Trophoblast cell (in vitro differentiated cells and primary cell): ENCODE measurements at places on chromosomes 6 and 20.
A peak's percentile ranks its signal among the peaks of the same experiment; 100 is the strongest.

- no peak for DNase-seq
Observed at GRCh38 chr20:3510110-3510509, 39.3 kb downstream of the ATRN start.

- DNase-seq = no peak
Observed at GRCh38 chr6:111802720-111803330, 70.4 kb downstream of the FYN start.

- DNase-seq = peak; percentile 78
Observed at GRCh38 chr6:158213925-158214674, 46.0 kb downstream of the GTF2H5 start.

DNA sequence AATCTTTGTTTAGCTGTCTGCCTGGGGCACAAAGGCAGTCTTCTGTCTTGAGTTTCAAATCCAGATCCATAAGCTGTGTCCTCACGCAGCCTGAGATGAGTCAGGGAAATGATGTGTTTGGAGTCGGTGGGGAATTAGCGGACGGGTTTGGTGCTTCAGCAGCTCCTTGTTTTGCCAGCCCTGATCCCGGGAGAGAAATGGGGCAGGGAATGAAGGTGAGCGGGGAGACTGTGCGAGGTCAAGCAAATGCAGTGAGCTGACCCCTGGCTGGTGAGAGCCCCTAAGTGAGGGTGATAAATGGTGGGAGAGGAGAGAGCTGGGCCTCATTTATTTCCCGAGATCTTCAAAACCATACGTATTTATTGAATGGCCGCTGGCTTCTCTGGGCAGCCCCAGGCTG, 21.6 kb downstream of the DUSP22 start:
- no peak for DNase-seq

DNA sequence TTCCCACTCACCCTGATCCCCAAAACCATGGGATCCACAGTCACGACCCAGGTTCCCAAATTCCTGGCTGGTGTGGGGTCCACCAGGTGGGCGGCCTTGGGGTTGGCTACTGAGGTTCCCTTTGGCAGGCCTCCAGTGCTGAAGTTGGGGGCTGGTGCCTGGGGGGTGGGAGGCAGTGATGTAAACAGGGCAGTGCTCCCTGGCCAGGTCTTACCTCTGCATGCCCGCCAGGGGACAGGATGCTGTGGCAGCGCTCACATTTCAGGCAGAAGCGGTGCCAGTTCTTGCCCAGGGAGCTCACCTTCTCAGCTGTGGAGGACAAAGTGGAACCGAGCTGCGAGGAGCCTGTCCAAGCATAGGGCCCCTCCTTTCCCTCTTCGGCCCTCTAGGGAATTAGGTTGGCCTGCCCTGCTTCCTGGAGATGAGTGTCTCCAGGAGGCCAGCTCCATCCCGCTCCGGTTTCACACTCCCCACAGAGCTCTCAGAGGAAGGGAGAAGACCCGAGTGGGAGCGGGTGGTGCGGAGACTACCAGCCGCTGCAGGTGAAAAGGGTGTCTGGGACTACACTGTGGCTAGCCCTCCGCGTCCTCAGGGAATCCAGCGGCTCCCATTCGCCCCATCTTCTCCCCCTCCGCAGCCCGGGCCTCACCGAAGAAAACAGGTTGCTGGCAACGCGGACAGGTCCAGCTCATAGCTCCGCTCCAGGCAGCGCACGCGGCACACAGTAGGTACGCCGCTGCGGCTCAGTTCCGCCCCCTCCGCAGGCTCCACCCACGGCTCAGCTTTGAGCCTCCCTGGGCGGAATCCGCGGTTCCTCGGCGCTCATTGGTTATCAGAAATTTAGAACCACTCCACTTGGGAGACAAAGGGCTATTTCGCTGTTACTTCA, at the start of gene CRIP3:
Gene CRIP3 (minus strand): TSS at position 726 of the 889 bp plus-strand sequence. CDS start 34 bp downstream, at position 692.
- no peak for DNase-seq

DNA sequence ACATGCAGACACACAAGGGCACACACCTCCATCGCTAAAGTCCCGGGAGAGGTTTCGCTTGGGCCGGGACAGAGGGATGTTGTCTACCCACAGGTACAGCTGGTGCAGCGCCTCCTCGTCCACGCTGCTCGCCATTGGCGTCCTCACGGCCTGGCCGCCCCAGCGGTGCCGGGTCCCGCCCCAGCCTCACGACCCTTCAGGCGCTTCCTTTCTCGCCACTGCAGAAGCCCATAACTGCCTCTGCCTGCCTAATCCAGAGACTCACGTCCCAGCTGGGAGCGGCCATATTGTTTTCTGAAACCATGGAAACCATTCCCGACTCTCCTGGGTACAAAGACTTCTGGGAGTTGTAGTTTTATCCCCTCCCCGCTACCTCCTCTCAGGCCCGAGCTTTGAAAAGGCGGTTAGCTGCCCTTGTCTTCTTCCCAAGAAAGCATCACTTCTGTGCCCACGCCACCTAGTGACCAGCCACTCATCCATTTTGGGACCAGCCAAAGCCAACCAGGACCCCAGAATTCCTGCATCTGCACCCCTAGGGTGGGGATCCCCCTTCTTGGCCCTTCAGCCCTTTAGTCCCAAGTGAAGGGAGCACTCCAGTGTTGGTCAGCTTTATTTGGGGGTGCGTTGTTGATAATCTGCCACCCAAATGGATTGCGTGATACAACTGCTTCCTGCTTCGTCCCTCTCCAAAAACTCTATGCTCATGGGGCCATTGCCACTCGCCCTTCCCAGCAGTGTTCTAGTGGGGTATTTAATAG, at the start of gene SPEF1:
Gene SPEF1 (minus strand): TSS at position 296 of the 758 bp plus-strand sequence. CDS start 161 bp downstream, at position 135.
- peak; percentile 85 for DNase-seq

DNA sequence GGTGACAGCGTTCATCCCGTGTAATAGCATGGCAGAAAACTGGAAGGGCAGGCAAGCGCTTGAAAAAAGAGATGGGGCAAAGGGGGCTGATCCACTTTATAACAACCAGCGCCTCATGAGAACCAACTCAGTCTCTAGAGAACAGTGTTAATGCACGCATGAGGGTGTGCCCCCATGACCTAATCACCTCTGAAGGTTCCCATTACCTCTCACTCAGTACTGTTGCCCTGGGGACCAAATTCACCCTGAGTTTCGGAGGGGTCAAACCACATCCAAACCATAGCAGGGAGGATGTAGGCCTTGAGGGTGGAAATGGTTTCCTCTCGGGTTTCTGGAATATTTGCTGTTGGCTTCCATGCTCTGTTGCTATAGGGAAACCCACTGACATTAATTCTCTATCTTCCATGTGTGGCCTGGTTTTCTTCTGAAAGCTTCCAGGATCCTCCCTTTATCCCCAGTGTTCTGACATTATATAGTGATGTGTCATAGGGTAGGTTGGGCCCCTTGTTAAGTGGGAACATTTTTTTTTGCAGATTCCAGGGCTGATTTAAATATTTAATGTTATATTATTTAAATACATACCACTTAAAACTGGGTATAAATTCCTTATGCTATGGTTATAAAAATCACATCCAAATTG, 65.2 kb downstream of the PPP1R14C start:
- DNase-seq = no peak

GRCh38 chr20:33423141-33423834, 20.3 kb downstream of the SNTA1 start:
- DNase-seq = no peak

- DNase-seq = no peak
Observed at GRCh38 chr6:103893141-103893581, 966.6 kb downstream of the HACE1 start.

DNA sequence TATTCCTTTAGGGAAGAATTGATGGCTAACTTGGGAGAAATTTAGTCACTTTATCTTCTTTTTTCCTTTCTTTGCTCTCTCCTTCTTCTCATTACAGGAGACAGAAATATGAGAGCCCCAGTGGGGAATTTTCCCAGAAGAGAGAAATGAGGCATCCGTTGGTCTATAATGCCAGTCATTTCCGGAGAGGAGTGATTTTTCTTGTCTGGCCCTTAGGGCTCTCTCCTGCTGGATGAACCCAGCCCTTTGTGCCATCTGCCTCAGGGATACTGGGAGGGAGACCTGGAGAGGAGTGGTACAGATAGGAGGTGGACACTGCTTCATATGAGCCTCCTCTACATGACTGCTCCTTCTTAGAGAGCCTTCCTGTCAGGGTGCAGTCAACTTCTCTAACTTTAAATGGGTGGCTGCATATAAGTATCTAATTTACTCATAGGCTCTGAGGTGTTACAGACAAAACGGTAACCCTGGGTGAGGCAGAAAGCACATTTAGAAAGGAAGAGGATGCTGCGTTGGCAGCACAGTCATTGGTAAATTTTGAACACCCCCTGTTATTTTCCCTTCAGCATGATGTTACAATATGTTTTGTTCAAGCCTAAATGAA, 21.9 kb downstream of the RIMS1 start:
- DNase-seq = no peak

- DNase-seq = peak; percentile 69
Observed at GRCh38 chr6:112308476-112308875, 38.7 kb upstream of the RFPL4B start.

- DNase-seq = peak; percentile 81
Observed at GRCh38 chr6:3159805-3160781, 2.7 kb upstream of the TUBB2A start.

GRCh38 chr6:19599796-19600464, 237.2 kb upstream of the ID4 start:
- peak; percentile 66 for DNase-seq

GRCh38 chr6:169800668-169801395, 49.4 kb downstream of the ERMARD start:
- DNase-seq = no peak

DNA sequence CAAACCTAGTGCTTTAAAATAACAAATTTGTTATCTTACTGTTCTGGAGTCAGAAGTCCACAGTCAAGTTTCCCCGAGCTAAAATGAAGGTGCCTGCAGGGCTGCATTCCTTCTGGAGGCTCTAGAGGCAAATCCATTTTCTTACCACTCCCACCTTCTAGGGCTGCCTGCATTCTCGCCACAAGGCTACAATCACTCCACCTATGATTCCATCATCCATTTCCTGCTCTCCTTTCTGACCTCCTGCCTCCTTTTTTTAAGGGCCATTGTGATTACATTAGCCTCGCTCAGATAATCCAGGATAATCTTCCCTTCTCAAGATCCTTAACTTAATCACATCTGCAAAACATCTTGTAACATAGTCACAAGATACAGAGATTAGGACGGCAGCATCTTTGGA, 42.4 kb upstream of the SIRT5 start:
- DNase-seq = peak; percentile 90

- no peak for DNase-seq
Observed at GRCh38 chr20:37053230-37053950, 42.4 kb downstream of the RBL1 start.

DNA sequence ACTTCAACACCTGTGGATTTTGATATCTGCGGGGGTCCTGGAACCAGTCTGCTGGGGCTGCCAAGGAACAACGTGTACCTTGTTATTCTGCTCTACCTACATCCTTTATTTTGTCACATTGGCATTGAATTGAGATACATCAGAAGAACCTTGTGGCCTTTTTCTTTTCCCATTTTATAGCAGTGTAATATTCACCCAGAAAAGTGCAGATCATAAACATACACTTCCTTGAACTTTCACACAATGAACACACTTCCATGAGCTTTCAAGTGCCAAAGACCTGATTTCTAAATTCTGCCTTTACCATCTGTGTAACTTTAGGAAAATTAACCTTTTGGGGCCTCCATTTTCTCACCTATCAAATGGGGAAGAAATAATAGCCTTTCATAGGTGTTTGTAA, 29.9 kb upstream of the RREB1 start:
- DNase-seq = no peak

DNA sequence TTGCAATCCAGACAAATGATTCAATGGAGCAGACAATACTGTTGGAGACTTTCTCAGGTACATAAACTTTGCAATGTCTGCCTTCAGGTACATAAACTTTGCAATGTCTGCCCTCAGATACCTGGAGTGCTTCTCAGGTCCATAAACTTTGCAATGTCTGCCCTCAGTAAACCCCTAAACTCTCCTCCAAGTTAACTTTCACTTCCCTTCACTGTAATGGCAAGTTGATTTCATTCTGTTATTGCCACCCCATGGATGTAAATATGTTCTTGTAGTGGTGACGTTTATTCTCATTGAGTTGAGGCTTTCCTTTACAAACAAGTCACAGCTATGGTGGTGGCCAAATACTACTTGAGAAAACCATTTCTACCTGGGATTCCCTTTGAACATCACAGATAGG, 338.8 kb downstream of the EPM2A start:
- DNase-seq = no peak
